ENCODE measurements at places on chromosomes 3 and 15. TPM values are rescaled to one million over a fixed set of nuclear protein-coding genes. Genes with fewer than 3 reads are reported as not detected.

FRMD4B gene
- total RNA-seq: 1.1 TPM

SST gene
- total RNA-seq: not detected

LMOD3 gene
- not detected for total RNA-seq

HDAC11 gene
- 12.2 TPM for total RNA-seq

BTD gene
- total RNA-seq: 14.3 TPM

ANKRD63 gene
- total RNA-seq: 0.41 TPM

Data from A549 treated with GW870086 at 1 μM for 4 hours (cell line).